ENCODE measurements at places on chromosomes 4 and X.

GRCh38 chr4:41257257-41257901, 651 bp downstream of the UCHL1 start:
- DNase-seq, result peak; percentile 41

DNA sequence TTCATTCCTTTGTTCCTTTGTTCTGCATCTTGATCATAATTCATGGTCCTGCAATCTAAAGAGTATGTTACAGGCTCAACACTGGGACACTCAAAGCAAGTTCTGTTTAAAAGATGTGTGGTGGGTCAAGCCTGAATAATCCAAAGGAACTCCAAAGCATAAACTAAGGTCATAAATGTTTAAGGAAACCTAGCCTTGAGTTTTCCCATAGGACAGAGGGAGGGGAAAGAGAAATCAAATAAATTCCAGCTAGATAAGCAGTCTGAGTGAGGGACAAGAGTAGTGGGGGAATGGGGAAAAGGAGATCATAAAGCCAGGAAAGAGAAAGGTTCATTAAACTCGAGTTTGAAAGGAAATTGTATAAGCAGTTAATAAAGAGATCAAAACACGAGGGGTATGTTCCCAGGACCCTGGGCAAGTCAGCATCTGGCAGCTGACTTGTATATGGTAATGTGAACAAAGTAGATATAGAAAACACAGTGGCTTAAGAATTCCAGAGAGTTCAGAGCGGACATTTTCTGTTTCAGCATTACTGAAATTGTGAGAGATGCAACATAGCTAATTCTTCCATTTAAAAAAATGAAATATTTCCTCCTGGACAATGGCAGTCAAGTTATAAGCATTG, 125.8 kb upstream of the EDNRA start:
- DNase-seq, result no peak

- no peak for DNase-seq
These were observed 30.2 kb upstream of the GRIA3 start for GRCh38 chrX:123153846-123154335.

DNA sequence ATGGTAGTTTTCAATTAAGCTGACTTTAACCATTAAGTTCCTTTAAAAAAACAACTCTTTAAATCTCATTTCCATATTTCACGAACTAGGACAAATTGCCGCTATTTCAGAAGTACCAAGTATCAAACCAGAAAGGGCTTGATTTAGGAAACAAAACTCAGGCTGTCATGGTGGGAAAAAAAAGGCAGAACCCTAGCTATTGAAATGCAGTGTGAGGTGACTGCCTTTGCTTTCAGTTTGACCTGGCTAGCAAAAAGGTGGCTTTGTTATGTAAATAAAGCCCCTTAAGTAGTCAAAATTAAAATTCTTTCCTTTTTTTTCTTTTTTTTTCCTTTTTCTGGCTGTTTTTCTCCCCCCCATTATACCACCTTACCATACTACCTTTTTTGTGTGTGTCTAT, 40.6 kb upstream of the CYP2U1 start:
- DNase-seq, result no peak
